ENCODE measurements at places on chromosomes 11 and 22.

- DNase-seq = no peak
These were observed 443.3 kb downstream of the BUD13 start for GRCh38 chr11:116329354-116330090.

- DNase-seq = no peak
These were observed 134.6 kb downstream of the CCDC34 start for GRCh38 chr11:27228232-27228905.

DNA sequence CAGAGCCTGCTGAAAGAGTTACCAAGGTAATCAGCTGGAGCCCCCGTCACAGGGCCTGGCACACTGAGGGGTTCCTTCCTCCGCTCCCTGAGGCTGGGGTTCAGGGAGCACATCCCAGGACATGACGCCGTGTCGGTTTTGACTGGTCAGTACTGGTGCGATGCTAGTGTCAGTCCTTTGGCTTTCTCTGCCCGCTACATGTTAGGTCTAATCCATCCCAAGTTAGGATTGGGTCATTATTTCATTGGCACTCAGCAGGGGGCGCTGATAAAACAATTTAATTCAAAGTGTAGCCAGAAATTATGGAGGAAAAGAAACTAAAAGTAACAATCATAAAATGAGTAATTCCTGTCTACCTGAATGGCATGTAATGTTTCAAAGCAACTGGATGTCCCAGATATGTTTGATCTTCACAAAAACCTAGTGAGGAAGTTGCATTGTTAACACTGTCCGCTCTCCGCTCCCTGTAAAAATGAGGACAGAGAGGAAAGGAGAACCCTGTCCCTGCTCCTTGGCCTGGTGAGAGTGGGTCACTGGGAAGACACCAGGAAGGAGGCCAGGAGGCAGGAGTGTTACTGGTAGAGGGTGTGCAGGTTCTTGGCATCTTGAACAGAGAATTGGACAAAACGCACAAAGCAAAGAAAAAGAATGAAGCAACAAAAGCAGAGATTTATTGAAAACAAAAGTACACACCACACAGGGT is 27.1 kb downstream of the TSKU start:
- peak; percentile 40 for DNase-seq

- no peak for DNase-seq
These were observed 864.2 kb downstream of the FAM181B start for GRCh38 chr11:81869351-81870065.

DNA sequence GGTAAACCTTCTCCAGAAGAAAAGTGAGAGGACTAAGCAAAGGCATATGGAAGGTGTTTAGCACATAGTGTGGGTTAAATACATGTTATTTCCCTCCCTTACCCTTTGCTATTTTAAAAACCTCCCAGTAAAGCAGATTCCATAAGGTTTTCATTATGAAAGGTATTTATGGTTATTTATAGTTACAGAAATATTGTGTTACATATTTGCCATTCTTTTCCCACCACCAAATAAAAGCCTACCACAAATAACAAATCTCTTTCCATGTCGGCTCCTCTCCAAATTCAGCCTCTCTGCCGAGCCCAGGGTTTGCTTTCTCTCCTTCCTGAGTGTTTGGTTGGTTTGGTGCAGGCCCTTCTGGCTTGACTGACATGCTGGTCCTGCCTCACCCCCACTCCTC is 64.4 kb downstream of the INSC start:
- DNase-seq = no peak

DNA sequence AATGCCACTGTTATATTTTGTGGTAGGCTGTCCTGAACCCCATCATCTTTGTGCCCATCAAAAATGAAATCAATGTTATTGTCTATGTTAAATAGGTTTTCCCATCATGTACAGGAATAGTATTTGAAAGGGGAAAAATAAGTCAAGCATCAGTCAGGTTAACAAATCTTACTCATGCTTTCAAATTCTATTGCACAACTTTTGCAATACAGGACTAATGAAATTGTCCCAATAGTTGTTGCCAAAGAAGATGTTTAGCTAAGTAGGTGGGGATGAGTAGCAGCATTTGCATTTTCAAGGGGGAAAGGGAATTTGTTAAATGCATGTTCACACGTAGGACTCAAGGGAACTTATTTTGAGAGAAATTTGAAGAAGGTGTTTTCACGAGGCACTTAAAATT is 962.1 kb downstream of the JRKL start:
- no peak for DNase-seq

DNA sequence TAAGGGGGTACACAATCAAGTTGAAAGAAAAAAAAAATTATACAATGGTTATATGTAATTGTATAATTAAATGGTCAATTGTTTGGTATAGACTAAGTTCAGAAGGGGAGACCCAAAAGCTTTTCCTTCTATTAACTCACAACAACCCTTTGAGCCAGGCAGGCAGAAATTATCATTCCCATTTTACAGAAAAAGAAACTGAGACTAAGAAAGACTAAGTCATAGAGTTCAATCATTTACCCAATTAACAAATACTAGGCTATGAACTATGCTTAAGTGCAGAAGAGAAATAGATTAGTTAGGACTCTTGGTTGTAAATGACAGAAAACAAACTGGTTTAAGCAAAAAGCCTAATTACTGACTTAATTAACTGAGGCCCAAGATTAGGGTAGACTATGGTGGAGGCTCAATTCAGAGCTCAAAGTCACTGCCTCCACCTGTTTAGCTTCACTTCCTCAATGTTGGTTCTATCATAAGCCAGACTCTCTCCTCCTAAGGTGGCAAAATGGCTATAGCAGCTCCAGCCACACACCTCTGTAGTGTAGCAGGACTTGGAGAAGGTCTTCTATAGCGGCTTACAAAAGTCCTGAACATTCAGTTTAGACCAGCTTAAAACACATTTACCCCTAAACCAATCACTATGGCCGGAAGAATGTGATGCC is 34.2 kb downstream of the FAM168A start:
- no peak for DNase-seq

DNA sequence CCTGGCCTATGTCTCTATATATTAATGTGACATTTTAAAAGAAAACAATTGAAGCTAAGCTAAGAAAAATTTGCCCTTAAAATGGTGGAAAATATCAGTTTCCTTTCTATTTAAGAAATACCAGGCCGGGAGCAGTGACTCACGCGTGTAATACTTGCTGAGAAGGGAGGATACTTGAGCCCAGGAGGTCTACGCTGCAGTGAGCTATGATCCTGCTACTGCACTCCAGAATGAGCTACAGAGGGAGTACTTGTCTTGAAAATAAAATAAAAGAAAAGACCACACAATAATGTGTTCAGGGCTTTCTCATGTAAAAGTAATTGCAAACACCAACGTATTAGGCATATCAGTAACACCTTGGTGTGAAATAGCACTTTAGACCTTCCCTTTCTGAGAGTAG is 1.4 kb upstream of the PRSS23 start:
- no peak for DNase-seq

GRCh38 chr22:18929459-18929858 is 6.6 kb downstream of the PRODH start:
- DNase-seq = no peak

- no peak for DNase-seq
These were observed 13.3 kb downstream of the RRAS2 start for GRCh38 chr11:14345668-14346067.

GRCh38 chr11:441043-441417 is 781 bp downstream of the ANO9 start:
- no peak for DNase-seq

DNA sequence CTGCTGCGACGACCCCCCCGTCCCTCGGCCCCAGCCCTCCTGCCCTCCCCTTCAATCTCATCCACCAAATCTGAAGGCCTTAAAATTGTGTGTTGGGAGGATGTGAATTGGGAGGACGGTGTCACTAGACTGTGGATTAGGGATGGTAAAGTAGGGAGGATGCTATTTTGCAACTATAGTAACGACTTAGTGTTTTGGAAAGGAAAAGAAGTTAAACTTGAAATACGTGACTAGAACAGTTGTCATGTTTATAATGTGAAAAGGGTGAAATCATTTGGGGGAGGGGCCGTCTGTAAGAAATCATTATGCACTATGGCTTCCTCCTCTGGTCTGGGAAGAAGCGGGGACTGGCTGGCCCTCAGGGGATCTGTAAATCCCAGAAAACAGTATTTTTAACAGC is 43.4 kb upstream of the NNMT start:
- no peak for DNase-seq

DNA sequence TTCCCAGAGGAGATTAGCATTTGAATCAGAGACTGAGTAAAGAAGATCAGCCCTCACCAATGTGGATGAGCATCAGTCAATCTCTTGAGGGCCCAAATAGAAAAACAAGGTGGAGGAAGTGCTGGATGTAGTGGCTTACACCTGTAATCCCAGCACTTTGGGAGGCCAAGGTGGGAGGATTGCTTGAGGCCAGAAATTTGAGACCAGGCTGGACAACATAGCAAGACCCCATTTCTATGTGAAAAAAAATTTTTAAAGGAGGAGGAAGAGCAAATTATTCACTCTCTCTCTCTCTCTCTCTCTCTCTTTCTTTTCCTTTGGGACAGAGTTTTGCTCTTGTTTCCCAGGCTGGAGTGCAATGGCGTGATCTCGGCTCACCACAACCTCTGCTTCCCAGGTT is 18.1 kb upstream of the CAPRIN1 start:
- no peak for DNase-seq

GRCh38 chr22:38878001-38878400 is 6.0 kb upstream of the CBX6 start:
- no peak for DNase-seq

GRCh38 chr22:42365942-42366695 is 66.1 kb downstream of the NFAM1 start:
- no peak for DNase-seq

- DNase-seq = no peak
These were observed 4.6 kb downstream of the MYH9 start for GRCh38 chr22:36383110-36383581.

DNA sequence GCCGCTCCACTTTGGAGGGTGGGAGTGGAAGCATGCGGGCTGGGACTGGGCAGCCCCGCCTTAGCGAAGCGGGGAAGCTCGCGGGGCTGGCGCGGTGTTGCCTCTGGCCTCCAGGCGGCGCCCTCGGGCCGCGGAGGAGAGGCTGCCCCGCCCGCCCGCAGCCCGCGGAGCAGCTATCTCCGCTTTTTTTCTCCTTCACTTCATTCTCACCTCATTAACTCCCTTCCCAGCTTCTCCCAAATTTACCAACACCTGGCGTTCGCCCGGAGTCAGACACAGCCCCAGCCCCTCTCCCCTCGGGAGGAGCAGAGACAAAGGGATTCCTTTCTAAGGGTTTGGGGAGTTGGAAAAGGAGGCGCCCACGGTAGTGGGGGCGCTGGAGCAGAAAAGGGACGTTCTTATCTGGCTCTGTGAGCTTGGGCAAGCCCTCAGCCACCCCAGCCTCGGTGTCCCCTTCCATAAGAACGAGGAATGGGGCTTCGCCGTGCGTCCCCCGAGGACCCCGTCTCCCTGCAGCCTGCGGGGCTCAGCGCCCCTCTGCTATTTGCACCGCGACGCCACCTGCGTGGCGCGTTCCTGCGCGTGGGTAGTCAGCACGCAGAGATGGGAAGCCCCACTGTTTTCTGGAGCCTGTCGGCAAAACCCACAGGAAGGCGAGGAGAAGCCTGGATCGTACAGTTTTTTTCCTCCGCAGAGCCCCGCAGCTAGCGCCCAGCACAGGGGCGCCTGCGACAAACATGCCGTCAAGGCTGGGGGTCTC is 1.5 kb upstream of the WNT11 start:
- DNase-seq = peak; percentile 78
